ENCODE measurements at places on chromosomes 6 and 20.

GRCh38 chr6:141347086-141347485 lies 785.6 kb upstream of the GJE1 start:
- no peak for DNase-seq

- DNase-seq: no peak
Measured at GRCh38 chr6:107629548-107630129, 139.7 kb downstream of the SOBP start.

- no peak for DNase-seq
Measured at GRCh38 chr6:160974304-160974771, 17.2 kb upstream of the MAP3K4 start.

DNA sequence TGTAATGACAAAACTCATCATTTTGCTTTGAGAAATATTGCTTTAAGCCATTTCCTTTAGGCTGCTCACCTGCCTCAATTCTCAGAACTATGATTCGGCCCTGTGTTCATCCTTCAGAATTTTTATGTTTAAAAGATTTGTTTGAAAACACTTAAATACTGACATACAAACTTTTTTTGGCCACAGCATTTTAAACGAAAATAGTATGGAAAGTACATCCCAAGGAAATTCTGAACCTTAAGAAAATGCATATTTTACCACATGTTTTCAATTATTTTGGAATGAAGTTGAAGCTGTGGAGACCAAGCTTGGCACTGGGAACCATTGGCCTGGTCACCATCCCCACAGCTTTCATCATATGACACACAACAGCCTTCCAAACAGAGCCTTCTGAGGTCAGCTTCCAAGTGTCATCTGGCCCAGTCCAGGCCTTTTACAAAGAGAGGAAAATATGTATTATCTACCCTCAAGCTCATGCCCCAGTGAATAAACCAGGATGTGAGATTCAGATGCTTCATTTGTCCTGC lies 83.3 kb downstream of the SOD2 start:
- no peak for DNase-seq

- DNase-seq: no peak
Measured at GRCh38 chr6:163533443-163533842, 118.9 kb downstream of the QKI start.

DNA sequence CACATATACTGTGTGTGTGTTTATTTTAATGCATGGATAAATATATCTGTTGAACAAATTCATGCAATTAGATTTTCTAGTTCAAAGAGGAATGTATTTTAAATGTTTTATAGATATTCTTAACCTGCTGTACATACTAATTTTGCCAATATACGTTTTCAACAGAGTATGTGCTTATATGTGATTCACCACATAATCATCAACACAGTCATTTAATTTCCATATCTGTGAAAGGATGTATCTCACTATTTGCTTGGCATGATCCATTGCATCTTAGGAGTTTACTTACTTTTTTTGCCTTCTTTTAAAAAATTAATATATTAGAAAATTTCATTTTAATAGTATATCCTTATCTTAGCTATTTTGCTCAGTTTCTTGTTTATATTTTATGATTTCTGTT lies 902.3 kb upstream of the CITED2 start:
- DNase-seq: no peak

GRCh38 chr20:35055445-35056276 lies 36.9 kb downstream of the TRPC4AP start:
- no peak for DNase-seq

DNA sequence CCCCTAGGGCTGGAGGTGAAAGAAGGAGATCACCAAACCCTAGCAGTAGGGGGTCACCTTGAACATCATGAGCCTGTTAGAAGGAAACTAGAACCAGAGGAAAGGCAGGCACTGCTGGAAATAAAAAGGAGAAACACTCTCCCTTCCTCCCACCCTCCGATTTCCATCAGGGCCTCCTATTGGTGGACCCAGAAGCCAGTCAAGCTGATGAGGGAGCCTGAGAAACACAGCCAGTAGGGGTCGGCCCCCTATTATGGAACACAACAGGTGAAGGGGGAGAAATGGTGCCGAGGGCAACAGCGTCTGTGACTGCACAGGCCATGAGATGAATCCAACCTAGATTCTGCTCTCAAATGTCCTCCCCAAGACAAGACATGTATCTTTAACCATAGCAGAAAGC lies 156.1 kb upstream of the LRFN2 start:
- DNase-seq: no peak

DNA sequence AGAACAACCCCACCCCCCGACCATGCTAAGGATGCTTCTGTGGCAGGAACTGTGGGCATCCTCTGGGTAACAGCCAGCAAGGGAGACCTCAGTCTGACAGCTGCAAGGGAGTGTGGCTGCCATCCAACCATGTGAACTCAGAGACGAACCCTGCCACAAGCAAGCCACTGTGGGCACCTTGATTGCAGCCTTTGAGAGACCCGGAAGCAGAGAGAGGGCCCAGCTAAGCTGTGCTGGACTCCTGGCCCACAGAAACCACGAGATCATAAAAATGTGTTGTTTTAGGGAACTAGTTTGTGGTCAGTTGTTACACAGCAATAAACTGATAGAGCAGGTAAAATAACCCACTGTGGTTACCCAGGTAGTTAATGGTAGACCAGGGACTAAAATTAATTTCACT lies 414.6 kb downstream of the CDH26 start:
- no peak for DNase-seq

DNA sequence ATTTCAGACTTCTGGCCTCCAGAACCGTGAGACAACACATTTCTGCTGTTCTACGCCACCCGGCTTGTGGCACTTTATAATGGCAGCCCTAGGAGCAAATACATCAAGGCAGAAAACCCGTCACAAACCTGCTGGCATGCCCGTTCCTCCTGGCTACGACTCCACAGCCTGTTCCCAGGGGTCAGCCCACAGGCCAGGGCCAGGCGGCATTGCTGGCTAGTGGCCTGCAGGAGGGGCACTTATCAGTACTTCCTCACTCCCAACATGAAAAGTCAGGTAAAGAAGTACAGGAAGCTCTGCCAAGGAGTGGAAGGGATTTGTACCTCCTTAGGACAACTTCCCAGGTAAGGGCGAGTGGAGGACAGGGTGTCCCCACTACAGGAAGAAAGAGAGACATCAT lies 223.1 kb upstream of the AGPAT4 start:
- DNase-seq: no peak

- DNase-seq: no peak
Measured at GRCh38 chr20:50346374-50347283, 156.0 kb downstream of the CEBPB start.

GRCh38 chr20:7850775-7851490 lies 89.3 kb downstream of the HAO1 start:
- DNase-seq: no peak

- no peak for DNase-seq
Measured at GRCh38 chr6:150652848-150653613, 53.3 kb downstream of the PLEKHG1 start.

- no peak for DNase-seq
Measured at GRCh38 chr6:13674533-13675190, 37.0 kb downstream of the RANBP9 start.

DNA sequence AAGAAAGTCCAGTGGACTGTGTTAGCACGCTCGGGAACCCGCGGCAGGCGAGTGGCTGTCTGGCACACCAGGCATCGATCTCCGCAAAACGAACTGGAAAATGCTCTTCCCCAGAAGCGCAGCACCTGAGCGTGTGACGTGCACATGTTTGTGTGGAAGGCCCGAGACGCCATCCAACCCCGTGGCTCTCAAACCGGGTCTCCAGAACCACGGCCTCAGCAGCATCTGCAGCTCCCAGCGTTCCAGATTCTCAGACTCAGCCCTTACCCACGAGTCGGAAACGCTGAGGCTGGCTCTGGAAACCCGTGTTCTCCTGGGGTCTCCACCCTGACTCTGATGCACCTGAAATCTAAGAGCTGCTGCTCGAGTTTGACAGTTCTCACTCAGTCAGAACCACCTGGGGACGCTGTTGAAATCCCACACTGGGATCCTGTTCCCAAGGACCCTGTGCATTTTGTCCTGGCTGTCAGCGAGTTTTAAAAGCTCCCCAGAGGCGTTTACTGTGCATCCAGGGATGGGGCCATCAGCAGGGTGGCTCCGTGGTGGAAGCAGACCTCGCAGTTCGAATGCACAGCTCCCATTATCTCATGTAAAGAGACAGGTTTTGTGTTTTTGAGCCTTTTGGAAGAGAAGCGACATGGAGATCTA lies 69.0 kb downstream of the DLL1 start:
- DNase-seq: no peak

DNA sequence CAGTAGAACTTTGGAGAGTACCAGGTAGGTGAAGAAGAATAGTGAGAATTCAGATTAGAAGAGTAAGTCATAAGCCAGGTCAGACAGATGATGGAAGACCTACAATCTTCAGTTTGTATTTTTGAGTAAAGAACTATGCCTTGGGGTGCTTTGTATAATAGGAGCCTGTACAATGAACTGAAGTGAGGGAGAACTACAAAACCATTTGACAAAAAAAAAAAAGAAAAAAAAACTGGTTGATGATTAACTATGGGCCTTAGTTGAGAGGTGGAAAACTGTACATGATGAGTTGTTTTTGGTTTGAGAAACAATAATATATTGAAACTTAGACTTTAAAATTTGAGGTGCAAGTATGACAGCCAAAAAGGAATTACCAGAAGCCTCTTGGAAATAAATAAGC lies 25.7 kb downstream of the VTA1 start:
- no peak for DNase-seq

DNA sequence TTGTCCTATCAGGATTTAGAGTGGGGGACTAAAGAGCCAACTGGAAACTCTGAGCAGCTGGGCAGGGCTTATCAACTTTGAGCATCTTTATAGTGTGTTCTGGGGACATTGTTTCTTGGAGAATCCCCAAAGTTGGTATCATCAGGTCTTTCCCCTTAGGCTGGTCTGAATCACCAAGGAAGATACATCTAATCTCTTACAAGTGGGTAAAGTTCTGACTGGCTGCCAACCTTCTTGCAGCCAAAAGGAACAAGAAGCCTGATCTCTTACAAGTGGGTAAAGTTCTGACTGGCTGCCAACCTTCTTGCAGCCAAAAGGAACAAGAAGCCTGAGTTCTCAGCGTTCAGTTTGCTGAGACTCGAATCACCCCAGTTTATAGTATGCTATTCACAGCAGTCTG lies 1.6 kb upstream of the MED23 start:
- no peak for DNase-seq

DNA sequence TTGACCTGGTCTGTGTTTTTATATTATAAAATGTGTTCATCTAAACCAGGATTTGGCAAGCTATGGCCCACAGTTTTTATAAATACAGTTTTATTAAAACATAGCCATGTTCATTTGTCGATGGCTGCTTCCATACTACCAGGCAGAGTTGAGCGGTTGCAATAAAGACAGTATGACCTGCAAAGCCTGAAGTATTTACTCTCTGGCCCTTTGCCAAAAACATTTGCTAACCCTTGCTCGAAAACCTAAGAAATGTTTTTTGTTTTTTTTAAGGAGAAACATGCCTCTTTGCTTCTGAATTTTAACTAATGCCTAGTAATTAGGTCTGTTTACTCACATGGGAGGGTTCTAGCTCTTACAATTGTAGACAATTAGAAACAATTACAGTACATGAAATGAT lies 67.4 kb upstream of the SMIM28 start:
- DNase-seq: no peak

GRCh38 chr6:119390247-119390793 lies 40.8 kb upstream of the MAN1A1 start:
- DNase-seq: no peak

DNA sequence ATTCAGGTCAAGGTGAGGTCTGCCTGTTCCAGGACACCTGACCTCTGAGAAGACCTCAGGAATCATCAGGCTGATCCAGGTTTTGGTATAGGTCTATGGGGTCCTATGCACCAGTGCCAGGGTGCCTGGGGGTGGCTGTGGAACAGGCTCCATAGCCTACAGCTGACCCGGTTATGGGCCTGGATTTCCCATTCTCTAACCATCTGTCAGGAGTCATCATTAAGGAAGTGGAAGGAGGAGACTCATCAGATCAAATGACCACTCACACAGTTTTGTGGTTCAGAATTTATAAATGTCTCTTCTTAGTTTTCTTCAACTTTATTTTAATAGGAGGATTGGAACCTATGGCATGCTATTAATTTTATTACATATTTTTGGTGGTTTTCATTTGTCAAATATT lies 14.8 kb downstream of the PLA2G7 start:
- DNase-seq: no peak

DNA sequence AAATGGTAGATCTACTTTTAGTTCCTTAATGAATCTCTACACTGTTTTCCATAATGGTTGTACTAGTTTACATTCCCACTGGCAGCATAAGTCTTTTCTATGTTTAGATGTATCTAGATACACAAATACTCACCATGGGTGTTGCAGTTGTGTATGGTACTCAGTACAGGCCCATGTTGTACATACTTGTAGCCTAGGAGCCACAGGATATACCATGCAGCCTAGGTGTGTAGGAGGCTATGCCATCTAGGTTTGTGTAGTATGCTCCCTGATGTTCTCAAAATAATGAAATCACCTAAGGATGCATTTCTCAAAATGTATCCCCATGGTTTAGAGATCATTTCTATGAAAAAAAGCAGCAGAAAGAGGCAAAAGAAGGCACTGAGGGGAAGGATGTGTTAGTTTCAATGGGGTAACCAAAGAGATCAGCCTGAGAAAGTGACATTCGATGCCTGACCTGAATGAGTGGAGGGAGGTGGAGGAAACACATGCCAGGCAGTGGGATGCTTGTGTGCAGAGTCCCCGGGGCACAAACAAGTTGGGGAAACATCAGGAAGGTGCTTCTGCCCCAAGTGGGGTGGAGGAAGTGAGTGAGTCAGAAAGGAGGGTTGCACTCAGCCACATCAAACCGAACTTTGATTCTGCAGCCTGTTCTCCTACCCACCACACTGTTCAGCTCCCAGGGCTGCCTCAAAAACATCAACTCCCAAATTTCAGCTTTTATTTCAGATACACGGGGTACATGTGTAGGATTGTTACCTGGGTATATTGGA lies 191.2 kb downstream of the ZNF217 start:
- DNase-seq: no peak

DNA sequence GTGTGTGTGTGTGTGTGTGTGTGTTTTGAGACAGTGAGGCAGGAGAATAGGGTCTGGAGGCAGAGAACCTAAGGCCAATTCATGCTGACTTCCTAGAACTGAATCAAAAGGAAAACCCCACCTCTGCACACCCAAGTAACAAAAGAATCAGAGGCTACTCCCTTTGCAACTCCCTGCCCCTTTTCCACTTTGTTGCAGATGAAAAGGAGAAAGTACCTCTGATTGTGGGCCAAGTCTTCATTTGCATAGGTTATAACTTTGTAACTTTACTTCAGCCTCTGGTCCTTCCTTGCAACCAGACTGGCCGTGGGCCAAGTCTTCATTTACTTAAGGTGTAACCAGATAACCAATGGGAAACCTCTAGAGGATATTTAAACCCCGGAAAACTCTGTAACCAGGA lies 168.8 kb downstream of the EYA2 start:
- DNase-seq: no peak

- no peak for DNase-seq
Measured at GRCh38 chr6:41209547-41210320, 8.8 kb upstream of the TREML2 start.

DNA sequence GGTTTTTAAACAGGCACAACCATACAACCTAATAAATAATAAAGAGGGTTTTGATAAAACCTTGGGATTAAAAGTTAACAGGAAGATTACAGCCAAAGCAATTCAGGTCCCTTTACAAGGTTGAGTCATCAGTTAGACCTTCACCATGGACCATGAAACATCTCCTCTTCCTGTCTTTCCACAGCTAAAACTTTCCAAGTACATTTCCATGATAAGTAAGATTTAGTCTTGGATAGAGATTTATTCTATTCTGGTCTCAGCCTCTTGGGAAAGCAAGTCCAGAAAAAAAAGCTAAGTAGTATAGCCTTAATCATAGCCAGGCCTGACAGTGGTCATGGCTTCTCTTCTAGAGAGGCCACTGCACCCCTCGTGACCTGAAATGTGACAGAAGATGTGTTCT lies 2.9 kb upstream of the PRSS35 start:
- DNase-seq: no peak
